ENCODE measurements at places on chromosomes 12 and 14.
A peak's percentile ranks its signal among the peaks of the same experiment; 100 is the strongest.

DNA sequence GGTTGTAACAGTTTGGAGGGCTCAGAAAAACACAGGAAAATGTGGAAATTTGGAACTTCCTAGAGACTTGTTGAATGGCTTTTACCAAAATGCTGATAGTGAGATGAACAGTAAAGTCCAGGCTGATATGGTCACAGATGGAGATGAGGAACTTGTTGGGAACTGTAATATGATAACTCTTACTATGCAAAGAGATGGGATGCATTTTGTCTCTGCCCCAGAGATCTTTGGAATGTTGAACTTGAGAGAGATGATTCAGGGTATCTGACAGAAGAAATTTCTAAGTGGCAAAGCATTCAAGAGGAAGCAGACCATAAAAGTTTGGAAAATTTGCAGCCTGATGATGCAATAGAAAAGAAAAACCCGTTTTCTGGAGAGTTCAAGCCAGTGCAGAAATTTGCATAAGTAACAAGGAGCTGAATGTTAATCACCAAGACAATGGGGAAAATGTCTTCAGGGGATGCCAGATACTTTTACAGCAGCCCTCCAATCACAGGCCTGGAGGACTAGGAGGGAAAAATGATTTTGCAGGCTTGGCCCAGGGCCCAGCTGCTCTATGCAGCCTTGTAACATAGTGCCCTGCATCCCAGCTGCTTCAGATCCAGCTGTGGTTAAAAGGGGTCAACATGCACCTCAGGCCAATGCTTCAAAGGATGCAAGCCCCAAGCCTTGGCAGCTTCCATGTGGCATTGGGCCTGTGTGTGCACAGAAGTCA is 572.7 kb upstream of the ATP2B1 start:
- no peak for DNase-seq

DNA sequence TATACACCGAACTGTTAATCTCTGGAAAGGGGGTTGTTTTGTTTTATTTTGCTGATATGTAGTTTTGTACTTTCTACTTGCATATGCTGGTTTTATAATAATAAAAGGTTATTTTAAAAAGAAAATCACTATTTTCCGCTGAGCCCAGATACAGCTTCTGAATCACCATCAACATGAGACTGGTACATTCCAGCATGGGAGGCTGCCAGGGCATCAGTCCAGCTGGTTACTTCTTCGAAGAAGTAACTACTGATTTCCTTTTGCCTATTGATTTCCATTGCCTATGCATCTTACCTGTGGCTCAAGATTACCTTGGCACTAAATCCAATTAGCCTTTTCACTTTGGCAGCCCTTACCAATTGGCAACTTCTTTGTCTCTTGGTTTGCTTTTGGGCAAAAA is 11.7 kb upstream of the OSBPL8 start:
- DNase-seq, result no peak

- no peak for DNase-seq
These were observed 40.0 kb downstream of the FBXW8 start for GRCh38 chr12:116950628-116951325.

GRCh38 chr12:112275207-112275606 is 107.0 kb downstream of the HECTD4 start:
- no peak for DNase-seq

DNA sequence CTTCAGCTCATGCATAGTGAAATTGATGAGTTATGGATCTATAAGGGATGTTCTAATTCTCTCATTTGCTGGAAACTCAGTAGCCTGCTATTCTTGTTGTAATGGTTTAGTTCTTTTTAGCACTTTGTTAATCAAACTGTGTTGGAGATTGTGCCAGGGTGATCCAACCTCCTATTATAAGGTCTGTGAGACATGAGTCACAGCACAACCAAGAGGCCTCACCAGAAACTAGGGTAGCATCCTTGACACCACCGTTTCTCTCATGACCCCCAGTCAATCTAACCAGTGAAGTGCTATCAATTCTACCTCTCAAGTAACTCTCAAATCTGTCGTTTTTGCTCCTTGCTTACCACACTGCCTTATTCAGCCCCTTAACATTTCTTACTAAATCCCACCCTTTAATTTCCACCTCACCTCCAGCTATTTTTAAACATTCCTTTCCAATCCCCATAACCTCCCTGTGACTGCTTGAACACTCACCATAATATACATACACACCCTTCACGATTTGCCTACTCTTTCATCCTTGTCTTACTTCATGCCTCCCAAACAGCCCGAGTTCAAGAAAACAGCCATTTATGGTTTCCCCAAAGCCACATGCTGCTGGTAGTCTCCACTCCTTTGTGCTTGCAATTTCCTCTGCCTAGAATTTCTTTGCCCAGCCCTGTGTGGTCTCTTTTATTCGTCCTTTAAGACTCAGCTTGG is 53.9 kb upstream of the NUDT4 start:
- no peak for DNase-seq

GRCh38 chr12:8606890-8607289 is 5.8 kb downstream of the AICDA start:
- no peak for DNase-seq

- no peak for DNase-seq
These were observed 179.3 kb upstream of the GZMB start for GRCh38 chr14:24813089-24813815.

GRCh38 chr12:54890339-54890738 is 36.0 kb downstream of the MUCL1 start:
- peak; percentile 59 for DNase-seq

DNA sequence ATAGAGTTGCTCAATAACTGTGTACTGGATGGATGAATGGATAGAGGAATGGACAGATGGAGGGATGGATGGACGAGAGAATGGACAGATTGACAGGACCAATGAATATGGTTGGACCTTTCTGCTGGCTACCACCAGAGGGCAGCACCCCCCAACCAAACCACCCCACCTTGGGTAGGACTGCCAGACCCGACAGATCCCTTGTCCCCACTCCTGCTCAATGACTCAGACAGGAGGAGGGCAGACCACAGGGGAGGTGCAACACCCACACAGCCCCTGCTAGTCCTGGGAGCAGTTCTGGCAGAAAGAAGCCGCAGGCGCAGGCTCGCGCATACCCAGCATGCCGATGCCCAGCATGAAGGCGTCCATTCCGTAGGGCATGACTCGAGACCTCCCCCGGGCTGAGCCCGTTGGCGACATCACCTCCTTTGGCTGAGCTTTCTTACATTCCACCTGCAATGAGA is 12.4 kb downstream of the MSI1 start:
- DNase-seq, result no peak

GRCh38 chr12:25307818-25308217 is 57.1 kb upstream of the KRAS start:
- DNase-seq, result no peak

DNA sequence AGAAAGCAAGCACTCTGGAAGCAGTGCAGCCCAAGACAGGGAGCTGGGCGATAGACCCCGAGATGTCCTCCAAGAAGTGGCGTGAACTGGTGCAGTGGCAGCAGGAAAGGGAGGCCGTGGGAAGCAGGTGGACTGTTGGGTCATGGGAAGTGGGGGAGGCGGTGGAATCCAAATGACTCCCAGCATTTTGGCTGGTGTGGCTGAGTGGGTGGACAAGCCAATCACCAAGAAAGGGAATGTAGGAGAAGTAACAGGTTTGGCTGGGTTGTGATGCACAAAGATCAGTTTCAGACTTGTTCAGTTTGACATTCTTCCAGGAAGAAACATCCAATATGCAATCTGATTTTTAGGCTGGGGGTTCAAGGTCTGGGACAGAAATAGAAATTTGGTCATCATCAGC is 46.0 kb upstream of the KTN1 start:
- DNase-seq, result no peak

DNA sequence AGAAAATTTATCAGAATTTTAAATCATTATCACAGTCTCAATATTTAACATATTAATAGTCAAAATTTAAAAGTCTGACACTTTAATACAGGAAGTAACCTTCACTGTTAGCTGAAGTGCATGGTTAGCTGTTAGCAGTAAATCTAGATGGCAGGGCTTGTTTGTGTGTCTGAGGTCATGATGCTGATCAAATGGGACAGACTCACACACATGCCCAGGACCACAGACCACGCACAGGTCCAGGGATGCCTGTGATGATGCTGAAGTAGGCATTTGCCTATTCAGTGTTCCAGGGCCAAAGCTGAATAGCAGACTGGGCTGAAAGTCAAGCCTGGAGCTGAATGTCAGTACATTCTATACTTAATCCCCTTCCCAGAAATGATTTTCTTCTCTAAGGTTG is 20.5 kb downstream of the FNTB start:
- DNase-seq, result no peak

GRCh38 chr14:49598189-49598484 is 603 bp upstream of the LRR1 start:
- no peak for DNase-seq

GRCh38 chr12:109552971-109553370 is 20.3 kb downstream of the MMAB start:
- no peak for DNase-seq

GRCh38 chr14:72892879-72893635 is 844 bp downstream of the DPF3 start:
- no peak for DNase-seq

DNA sequence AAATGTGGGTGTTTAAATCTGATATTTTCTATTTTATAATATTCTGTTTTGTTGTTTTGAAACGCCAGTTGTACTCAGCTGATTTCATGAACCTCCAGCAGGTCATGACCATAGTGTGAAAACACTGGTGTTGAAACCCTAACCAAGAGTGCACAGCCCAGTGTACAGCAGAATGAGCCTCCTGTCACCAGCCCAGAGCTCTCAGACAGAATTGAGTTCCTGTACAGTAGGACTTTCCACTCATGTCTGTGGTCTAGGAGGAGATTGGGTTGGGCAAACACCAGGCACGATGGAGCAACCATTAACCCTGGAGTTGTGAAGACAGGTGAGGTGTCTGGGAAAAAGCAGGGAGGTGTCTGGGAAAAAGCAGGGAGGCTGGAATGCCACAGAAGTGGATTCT is 908.8 kb downstream of the VRK1 start:
- no peak for DNase-seq

DNA sequence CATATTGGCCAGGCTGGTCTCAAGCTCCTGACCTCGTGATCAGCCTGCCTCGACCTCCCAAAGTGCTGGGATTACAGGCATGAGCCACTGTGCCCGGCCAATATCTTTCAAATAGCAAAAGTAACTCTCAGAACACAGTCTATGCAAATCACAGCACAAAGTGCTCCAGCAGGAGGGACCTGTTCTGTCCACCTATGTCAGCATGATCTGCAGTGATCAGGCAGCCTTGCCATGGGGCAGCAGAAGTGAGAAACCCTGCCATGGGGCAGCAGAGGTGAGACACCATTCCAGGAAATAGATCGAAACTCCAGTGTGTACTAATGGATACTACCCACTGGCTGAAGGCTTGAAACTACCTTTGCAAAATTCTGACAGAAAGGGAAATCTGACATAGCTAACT is 78.5 kb upstream of the EIF5 start:
- DNase-seq, result no peak

DNA sequence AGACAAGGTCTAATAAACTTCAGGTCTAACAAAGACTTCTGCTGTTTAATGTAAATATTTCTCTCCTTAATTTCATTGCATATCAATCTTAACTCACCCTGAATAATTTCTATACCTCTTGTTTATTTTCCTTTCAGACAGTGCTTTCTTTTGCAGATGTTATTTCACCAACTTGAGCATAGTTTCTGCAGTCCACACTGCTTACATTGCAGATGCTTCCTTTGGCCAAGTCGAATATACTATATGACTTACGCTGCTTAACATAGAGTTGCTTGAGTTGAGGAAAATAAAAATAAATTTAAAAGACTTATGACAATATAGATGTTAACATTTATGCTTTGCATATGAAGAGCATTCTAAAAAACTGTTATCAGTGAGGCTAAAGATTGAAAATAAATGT is 217.7 kb downstream of the PTPRO start:
- DNase-seq, result no peak

DNA sequence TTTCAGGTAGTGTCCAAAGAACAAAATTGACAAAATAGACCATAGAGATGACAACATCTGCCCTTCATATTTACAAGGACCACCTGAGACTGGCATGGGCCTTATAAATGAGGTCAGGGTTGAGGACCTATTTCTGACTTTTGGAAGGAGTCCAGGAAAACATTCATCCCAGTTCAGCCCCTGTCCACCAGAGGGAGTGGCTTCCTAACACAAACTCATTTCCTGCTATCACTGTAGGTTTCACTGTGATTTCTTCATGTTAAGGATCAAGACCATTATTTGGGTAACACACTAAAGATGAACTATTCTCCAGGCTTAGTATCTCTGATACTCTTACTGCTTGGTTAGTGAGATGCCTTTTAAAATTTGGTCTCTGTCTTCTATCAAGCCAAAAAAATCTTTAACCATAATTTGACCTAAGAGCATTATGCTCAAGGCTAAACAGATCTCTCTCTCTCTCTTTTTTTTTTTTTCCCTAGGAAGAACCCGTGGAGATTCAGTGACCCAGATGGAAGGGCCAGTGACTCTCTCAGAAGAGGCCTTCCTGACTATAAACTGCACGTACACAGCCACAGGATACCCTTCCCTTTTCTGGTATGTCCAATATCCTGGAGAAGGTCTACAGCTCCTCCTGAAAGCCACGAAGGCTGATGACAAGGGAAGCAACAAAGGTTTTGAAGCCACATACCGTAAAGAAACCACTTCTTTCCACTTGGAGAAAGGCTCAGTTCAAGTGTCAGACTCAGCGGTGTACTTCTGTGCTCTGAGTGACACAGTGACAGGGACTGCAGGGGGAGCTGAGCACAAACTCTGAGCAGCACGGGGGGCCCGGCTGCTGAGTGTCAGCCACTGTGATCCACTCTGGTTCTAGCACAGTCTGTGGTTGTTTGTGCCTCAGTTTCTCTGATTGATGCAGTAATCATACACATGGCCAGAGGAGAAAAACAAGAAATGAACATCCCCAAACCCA is 267.6 kb upstream of the OR4E1 start:
- DNase-seq, result no peak

GRCh38 chr12:30952015-30952414 is 25.5 kb downstream of the TSPAN11 start:
- DNase-seq, result no peak

DNA sequence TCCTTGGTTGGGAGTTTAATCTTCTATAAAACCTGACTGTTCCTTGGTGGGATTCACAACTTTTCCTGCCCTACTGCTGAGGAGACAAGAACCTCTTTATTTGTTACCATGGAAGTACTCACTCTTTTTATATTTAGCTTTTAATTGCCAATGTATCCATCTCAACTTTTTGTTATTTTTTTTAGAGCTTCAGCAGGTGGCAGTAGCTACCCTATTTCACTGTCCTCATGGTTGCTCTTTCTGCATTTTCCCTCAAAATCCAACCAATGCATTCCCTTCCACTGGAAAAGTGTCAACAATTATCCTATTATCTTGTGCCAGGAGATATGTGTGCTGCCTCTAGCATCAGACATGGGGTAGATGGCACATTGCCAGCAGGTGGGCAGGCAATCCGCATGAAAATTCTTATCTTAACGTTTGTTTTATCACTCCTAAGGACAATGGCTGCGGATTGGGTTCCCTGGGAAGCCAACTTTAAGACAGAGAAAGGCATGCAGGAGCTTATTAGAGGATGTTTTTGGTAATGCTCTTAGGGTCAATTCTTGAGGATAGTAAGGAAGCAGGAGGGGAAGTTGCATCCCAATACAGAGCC is 406.4 kb downstream of the SNAPC1 start:
- no peak for DNase-seq
